ENCODE measurements at places on chromosomes 5 and 9.

DNA sequence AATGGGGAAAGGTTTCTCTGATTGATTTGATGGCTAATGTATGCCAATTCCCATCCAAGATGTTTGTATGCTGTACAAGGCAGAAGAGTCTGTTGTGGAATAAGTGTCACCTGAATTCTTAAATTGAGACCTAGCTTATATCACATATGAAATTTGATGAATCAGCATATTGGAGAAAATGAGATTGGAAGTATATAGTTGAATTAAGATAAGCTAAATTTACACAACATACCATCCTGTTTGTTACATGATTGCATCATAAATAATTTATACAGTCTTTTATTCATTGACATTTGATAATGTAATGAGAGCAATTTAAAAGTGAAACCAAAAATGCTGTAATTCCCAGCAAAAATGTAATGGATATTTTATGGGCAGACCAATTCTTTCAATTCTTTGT, 1.1 kb downstream of the CWC27 start:
- DNase-seq = no peak

DNA sequence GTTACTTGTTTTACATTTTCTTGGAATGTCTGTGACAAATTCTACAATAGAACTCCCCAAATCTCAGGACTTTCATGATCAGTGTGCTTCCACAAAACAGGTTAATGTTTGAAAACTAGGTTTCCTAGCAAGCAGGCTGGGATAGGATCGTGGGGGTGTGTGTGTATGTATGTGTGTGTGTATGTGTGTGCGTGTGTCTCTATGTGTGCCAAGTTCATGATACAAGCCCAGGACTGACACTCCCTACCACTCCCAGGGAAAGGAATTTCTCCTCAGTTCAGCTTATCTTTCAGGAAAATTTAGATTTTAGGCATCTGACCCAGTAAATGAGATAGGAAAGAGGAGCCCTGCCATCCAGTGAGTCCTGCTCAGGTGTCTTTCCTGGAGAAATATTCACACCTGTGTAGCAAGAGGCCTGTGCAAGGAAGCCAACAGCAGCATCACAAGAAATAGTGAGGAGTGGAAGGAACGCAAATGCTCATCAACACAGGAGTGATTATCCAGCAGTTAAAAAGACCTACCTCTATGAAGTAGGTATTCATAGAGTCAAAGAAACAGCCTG, 13.8 kb upstream of the ABLIM3 start:
- DNase-seq = no peak

- no peak for DNase-seq
Measured at GRCh38 chr5:82886911-82887310, 190.3 kb downstream of the TMEM167A start.

GRCh38 chr9:128280084-128280622, 4.1 kb downstream of the SWI5 start:
- DNase-seq = no peak

- no peak for DNase-seq
Measured at GRCh38 chr5:128777052-128777451, 188.2 kb upstream of the SLC27A6 start.

DNA sequence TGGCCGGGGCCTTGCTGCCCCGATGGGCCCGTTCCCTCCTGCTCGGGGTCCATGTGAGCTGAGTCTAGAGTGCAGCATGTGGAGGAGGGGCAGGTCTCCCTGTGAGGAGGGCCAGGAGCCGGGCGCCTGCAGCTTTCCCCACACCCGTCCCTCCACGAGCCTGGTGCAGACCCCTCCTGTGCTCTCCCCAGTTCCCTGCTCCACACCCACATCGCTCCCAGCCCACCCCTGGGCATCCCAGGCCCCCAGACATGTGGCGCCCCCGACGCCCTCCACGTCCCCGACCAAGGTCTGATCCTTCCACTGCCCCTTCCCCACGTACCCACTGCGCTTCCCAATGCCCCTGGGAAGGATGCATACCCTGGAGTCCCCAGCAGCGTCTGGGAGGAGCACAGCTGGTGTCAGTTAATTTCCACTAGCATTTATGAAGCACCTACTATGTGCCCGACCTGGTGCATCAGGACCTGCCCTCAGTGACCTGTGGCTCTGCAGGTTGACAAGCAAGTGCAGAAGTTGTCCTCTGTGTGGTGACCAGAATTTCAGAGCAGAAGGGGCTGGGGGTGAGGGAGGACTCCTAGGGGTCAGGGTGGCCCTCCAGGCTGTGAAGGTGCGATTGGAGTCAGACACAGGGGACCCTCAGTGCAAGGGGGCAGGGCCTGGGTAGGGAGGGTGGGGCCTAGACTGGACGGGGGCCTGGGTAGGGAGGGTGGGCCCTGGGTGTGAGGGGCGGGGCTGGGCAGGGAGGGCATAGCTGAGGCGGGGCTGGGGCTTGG, 10.8 kb upstream of the SLC6A18 start:
- no peak for DNase-seq

DNA sequence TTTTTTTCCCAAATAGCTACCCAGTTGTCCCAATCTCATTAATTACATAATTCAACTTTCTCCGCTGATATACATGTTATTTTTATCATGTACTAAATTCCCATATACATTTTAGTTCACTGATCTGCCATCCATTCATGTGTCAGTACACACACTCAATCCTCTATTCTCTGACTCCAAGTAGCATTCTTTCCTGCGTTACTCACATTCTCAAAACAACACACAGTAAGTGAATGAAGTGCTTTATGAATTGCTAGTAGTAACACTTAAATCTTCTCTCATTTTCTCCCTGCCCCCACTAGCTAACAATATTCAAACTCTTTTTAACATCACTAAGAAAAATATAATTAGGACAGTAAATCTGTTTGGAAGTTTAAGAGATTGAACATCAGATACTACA, 8.9 kb downstream of the ZNF366 start:
- no peak for DNase-seq

DNA sequence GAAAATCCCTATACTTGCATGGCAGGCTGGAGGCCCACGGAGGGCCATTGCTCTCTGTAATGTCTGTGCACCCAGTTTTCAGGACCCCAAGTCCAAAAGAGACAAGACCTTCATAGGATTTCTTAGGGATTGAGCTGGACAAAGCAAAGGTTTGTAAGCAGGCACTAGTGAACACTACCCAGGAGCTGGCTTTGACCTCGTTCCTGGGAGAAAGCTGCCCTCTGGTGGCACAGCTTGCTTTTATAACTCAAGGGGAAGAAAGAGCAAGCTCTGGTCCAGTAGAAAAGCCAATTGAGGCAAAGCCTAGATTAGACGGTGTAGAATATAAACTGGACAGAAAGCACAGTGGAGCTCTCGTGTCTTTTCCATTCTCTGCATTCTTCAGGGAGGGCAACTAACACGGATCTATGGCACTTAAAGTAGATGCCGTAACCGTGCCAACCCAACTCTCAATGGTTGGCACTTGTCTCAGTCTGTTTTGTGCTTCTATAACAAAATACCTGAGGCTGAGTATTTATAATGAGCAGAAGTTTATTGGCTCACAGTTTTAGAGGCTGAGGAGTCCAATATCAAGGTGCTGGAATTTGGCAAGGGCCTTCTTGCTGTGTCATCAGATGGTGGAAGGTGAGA, 7.9 kb downstream of the GABRP start:
- peak; percentile 3 for DNase-seq

DNA sequence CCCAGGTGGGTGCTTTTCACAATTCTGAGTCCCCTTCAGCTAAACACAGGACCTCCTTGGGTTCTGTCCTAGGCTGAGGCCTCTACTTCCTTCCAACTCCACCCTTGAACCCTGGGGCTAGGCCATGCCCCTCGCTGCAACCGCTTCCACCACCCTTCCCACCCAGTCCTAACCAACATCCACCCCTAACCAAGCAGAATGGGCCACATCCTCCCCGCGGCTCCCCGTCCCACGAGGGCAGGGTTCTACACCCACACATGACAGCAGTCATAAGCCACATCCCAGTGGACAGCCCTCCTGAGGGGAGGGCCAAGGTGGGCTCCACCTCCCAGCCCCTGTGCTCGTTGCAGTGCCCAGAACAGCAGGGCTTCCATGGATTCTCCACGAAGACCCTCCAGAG, 65.8 kb downstream of the SHB start:
- DNase-seq = no peak

GRCh38 chr5:27944471-27944870, 906.1 kb upstream of the CDH9 start:
- DNase-seq = no peak

DNA sequence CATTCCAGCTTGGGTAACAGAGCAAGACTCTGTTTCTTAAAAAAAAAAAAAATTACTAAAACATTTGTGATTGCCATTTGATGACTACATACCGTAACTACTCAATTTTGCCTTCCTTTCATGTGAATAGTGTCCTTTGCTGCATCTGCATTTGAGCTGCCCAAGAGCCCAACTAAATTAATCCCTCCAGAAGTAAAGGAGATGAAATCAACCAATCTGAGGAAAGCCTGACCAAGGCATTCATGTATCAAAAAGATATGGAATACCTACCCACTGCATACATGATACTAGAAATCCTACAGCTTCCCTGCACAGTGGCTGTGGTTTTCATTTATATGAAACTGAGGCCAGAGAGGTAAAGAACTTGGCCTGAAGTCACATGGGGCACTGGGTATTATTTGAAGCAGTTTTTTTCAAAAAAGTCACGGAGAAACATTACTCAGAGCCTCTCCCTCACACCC, 177.5 kb downstream of the AOPEP start:
- no peak for DNase-seq

DNA sequence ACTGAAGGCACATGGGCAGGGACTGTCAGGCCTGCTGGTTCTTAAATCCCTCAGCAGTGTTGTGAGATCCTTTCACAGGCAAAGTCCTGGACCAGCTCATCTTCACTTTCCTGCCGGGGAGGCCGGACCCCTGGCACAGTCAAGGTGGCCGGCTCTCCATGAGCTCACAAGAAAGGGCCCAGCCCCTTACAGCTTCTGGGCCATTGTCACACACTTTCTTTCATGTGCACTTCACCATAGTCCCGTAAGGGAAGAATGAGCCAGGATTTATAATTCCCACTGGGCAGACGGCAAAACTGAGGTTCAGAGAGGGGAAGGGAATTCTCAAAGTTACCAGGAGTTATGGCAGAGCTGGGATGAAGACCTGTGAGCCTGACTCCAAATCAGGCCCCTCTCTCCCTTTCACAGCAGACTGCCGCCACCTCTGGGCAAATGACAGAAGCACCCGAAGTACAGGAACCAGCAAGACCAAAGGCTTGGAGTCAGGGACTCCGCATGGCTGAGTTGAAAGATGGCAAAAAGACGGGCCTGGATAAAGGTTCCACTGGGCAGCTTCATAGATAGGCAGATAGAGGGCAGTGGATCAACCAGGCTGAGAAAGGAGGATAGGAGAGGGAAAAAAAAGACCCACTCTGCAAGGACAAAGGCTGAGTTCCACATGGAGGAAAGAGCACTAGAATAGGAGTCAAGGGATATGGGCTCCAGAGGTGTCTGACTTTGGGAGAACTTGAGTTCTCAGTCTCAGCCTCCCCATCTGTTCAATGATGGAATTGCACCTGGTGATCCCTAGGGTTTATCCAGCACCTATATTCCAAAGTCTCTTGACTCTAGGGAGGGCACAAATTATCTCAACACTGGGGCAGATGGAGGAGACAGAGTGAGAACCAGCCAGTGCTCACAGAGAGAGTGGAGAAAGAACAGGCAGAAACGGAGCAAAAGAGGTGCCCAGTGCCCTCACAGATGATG, 128.7 kb downstream of the PAX5 start:
- DNase-seq = no peak
